Left renal pelvis (tissue), 4 donors: ENCODE measurements at places on chromosomes 4 and X. TPM values are rescaled to one million over a fixed set of nuclear protein-coding genes. Genes with fewer than 3 reads are reported as not detected.

Gene GPC3
- 1,309 TPM for polyA plus RNA-seq

Gene SERPINA7
- 0.19 TPM for polyA plus RNA-seq

Gene SORBS2
- polyA plus RNA-seq = 23.3 TPM

Gene TREX2
- 0.14 TPM for polyA plus RNA-seq

Gene GABRG1
- 0.19 TPM for polyA plus RNA-seq

Gene CT45A10
- polyA plus RNA-seq = not detected

Gene TIGD4
- 2.1 TPM for polyA plus RNA-seq

Gene DCAF4L1
- polyA plus RNA-seq = 0.41 TPM

Gene TMEM271
- polyA plus RNA-seq = 0.06 TPM

Gene PHEX
- 0.30 TPM for polyA plus RNA-seq

Gene RASGEF1B
- polyA plus RNA-seq = 13.4 TPM

Gene WAS
- polyA plus RNA-seq = 3.7 TPM

Gene PCDH10
- 17.5 TPM for polyA plus RNA-seq

Gene ALAS2
- polyA plus RNA-seq = 11.7 TPM

Gene SOWAHB
- polyA plus RNA-seq = 0.38 TPM

Gene ARHGAP10
- 18.9 TPM for polyA plus RNA-seq

Gene TEX13D
- polyA plus RNA-seq = not detected

Gene HSPA4L
- polyA plus RNA-seq = 5.4 TPM

Gene SLC10A3
- polyA plus RNA-seq = 17.2 TPM

Gene CLCN3
- 80.2 TPM for polyA plus RNA-seq

Gene CYTL1
- 6.6 TPM for polyA plus RNA-seq

Gene DUSP21
- not detected for polyA plus RNA-seq

Gene BEND2
- polyA plus RNA-seq = 0.10 TPM

Gene NR0B1
- polyA plus RNA-seq = not detected

Gene CT47B1
- polyA plus RNA-seq = not detected

Gene ARFIP1
- polyA plus RNA-seq = 38.7 TPM

Gene TLR1
- polyA plus RNA-seq = 8.3 TPM

Gene C4orf50
- polyA plus RNA-seq = 0.01 TPM

Gene UGT2A1
- polyA plus RNA-seq = 1.8 TPM

Gene DCAF12L2
- polyA plus RNA-seq = 1.9 TPM

Gene SPACA5
- 0.32 TPM for polyA plus RNA-seq

Gene SMIM31
- 0.14 TPM for polyA plus RNA-seq

Gene TCEAL6
- 0.17 TPM for polyA plus RNA-seq

Gene IRS4
- 2.1 TPM for polyA plus RNA-seq

Gene GLRA2
- 0.22 TPM for polyA plus RNA-seq

Gene NDNF
- 326 TPM for polyA plus RNA-seq

Gene GRIA2
- 1.0 TPM for polyA plus RNA-seq

Gene SPARCL1
- 6.5 TPM for polyA plus RNA-seq

Gene RTL3
- not detected for polyA plus RNA-seq

Gene TLL1
- polyA plus RNA-seq = 1.7 TPM

Gene DMRTC1
- 0.19 TPM for polyA plus RNA-seq

Gene AREG
- 0.20 TPM for polyA plus RNA-seq

Gene MAGEE2
- polyA plus RNA-seq = 2.0 TPM

Gene CTAG1A
- polyA plus RNA-seq = not detected

Gene SMIM43
- 0.34 TPM for polyA plus RNA-seq
